ENCODE measurements at places on chromosomes 12 and 14.
A peak's percentile ranks its signal among the peaks of the same experiment; 100 is the strongest.

GRCh38 chr12:79935624-79936345 lies 888 bp upstream of the PPP1R12A start:
- peak; percentile 49 for DNase-seq

DNA sequence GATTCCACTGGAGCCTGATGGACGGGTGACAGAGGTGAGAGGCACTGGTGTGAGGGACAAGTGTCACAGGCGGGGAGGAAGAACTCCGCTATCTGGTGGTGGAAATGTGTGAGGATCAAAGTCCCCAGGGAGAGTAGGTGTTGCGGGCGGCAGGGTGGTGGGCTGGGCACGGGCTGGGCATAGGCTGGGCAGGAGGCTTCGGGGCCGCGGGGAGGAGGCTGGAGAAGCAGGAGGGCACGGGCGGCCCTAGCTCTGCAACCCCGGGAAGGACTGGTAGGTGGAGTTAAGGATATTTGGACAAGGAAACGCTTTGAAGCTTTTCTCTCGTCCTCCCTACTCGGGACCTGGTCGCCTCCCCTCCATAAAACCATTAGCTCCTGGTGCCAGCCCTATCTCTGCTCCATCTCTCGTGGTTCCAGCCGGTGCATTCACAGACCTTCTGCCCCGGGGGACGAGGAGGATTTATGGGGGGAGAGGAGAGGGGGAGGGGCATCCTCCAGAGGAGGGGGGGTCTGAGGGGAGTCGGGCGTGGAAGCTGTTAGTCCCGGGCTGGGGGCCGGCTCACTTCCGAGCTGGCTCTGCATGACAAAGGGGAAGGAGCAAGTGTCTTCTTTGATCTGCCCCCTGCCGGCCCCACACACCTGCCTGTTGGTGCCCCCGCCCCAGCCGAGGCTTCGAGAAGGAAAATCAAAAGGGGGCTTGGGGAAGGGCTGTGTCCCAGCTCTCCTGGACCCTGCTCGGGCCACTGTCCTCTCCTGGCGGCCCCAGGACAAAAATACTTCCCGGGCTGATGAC lies 504 bp downstream of the WNT5B start:
- no peak for DNase-seq

GRCh38 chr14:53701108-53701875 lies 255.3 kb downstream of the BMP4 start:
- no peak for DNase-seq

- no peak for DNase-seq
Observed at GRCh38 chr14:34014936-34015335, 64.1 kb upstream of the EGLN3 start.

DNA sequence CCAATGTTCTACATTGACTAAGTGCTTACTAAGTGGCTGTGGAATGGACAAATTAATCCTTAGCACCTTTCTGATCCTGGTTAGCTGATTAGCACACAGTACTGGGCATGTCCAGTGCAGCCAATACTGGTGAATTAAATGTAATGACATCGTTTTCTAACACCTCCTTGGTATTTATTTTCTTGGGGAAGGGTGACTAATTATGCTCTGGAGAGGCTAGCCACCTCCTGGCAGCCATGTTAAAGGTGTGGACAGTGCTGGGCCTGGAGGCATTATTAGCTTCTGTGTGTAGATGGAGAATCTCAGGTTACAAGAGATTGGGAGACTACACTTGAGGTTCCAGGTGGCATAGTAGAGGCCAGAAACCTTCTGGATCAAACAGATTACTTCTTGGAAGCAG lies 230.9 kb upstream of the DDHD1 start:
- DNase-seq: no peak

DNA sequence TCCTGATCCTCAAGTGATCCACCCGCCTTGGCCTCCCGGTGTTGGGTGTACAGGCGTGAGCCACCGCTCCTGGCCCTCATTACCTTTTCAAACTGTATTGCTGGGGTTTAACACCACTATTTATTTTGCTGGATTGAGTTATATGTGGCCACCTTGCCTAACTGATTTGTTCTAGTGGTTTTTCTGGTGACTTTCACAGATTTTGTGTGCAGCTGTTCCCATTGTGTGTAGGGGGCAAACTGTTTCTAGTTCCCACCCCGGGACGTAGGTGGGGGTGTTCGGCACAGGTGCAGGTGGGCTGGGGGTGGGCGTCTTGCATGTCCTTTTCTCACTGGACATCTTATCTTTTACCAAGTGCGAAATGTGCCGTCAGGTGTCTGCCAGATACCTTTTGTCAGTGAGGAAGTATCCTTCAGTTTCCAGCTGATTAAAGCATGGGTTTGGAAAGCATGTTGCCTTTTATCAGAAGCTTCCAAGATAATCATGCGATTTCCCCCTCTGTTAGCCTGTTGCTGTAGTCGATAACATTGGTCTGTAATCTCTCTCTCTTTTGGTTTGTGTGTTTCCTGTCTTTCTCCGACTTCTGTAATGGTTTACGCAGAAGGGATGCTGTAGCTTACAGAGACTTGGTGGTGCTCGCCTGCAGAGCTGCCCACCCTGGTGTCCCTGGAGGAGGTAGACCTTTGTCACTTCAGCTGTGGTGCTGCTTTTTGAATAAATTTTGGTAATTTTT lies 33.6 kb downstream of the AACS start:
- no peak for DNase-seq

DNA sequence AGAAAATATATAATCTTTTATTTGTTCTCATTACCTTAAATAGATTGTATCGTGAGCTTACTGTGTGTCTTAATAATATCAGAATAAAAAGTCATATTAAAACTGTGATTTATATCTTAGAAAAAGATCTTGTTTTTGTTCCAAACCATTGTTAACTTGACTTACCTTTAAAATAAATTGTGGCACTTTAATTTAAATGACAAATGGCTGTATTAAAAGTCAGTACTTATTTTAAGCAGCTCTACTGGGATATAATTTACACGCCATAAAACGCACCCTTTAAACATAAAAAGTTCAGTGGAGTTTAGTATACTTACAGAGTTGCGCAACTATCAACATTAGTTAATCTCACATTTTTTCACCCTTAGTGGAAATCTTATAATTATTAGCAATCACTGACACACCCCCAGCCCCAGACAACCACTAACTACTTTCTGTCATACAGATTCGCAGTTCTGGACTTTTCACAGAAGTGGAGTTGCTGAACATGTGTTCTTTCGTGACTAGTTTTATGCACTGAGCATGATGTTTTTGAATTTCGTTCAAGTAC lies 311.7 kb downstream of the ACSS3 start:
- no peak for DNase-seq

GRCh38 chr14:91228112-91229004 lies 16.1 kb downstream of the GPR68 start:
- DNase-seq: peak; percentile 87

DNA sequence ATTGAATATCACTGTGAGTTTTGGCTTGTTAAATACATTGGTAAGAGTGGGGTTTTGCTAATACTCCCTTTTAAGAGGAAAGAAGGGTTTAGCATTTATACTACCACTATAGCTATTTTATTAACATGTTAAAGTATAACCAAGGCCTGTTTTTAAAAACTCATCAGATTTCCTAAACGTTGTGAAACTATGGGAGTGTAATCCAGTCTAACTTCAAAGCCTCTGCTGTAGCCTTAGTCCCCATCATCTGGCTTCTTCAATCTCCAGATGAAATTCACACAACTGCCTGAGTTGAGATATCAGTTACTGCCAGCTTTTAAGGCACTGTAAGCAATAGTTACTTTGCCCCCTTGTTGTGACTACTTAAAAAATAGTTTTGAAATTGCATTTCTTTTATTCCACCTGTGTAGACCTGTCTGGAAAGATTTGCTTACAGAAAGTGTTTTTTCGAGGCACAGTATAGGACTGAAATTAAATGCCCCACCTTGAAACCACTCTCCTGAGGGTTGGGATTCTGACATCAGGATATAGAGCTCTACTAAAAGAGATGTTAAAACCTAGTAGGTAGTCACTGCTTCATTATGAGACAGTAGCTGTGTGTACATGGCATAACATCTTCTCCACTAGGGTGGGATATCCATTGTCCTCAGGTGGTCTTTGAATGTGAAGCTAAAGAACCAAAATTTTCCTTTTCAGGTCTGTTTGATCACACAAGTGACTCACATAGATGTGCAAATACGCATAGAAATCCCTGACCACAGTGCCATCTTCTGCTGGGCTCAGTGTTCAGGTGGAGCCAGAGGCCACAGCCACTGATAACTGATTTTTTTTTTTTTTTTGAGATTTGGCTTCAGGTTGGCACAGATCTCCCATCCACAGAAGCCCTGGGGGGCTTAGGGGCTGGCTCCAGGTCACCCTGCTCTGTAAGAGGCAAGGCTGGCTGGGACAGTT lies 125.5 kb downstream of the DAAM1 start:
- no peak for DNase-seq

DNA sequence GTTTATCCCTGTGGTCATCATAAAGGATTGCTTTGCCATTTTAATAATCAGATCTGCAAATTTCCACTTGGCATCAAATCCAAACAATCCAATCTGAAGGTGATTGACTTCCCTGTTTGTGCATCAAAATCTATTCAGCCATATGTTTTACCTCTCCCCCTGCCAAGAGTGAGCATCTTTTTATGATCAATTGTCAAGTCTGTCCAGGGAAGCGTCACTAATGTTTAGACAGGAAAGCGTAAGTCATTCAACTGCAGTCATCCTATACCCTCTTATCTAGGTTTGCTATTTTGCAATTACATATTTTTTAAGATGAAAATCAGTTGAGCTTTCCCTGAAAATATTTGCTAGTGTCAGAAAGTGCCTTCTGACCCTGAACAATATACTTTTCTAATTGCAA lies 1224.1 kb upstream of the SEL1L start:
- DNase-seq: no peak

DNA sequence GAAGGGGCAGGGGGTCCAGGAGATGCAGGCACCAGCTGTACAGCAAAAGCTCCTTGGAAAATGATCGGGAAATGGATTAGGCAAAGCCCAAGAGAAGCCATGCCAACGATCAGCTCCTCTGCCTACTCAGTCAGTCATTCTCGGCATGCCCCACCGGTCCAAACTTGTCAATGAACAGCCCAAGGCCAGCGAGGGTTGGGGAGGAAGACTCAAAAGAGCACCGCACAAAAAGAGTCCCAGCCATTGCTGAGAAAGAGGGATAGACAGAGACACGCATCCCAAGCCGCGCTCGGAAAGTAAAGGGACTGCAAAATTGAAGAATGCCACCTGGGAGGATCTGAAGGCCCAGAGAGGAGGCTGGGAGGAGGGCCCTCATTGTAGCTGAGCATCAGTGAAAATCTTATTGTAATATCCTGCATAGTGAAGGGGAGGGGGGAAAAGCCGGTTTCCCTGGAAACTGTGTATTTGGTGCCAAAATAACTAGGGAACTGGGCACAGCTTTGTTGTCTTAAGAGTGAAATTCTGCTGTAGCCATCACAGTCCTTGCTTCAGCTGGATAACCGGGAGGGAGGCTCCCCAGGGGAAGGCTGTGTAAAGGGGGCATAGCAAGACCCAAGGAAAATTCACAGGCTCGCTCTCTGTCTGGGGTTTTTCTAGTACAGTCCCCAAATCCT lies 4.7 kb downstream of the KDM2B start:
- no peak for DNase-seq

DNA sequence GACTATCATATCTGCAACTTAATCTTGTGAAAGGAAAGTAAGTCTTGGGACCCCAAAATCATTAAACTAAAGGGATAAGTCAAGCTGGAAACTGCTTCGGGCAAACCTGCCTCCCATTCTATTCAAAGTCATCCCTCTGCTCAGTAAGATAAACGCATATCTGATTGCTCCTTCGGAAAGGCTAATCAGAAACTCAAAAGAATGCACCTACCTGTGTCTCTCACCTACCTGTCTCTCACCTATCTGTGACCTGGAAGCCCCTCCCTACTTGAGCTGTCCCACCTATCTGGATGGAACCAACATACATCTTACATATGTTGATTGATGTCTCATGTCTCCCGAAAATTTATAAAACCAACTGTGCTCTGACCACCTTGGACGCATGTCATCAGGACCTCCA lies 19.9 kb downstream of the SEC23A start:
- DNase-seq: no peak

All from ELR (cell line).